ENCODE measurements at places on chromosomes 13 and 19.

DNA sequence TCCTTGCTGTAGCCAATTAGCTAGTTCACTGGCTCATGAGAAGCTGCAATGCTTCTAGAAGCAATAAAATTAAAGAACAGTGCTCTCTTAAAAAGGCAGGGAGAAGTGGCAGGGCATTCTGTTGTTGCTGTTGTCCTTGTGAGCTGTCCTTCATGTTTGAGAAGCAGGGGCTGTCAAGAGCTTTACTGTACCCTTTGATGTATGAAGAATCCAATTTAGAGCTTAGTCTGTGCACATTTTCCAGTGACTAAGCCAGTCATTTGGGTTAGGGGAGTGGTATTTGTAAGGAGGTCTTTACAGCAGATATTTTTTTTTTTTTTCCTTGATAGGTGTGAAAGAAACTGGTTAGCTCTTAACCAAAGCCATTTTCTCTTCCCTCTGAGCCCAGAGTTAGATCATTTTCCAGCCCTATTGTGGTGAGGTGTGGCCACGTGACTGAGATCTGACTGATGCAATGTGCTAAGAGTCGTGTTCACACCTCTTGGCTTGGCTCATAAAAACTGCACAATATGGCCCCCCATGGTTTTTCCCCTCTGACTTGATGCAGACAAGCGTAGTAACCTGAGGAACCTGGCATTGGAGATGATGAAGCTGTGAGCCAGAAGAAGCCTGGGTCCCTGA is 309.6 kb upstream of the TMTC4 start:
- no peak for DNase-seq

GRCh38 chr13:79645569-79645968 is 164.6 kb downstream of the NDFIP2 start:
- DNase-seq = no peak

DNA sequence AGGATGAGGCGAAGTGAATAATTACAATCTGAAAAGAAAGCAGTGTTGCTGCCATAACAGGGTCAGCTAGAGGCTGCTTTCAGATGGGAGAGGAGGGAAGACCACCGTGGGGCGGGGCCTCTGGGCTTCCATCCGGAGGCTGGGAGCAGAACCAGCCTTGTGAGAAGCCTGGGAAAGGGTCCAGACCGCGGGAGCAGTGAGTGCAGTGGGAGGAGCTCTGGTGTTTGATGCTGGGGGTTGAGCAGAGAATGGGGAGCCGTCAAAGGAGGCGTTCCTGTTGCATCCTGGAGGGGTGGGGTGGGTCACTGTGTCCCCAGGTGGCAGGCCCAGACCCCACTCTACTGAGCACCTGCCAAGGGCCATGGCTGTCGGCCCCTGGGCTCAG is 18.1 kb downstream of the NKPD1 start:
- no peak for DNase-seq

- DNase-seq = no peak
Observed at GRCh38 chr13:80921541-80921940, 580.6 kb upstream of the SPRY2 start.

- DNase-seq = no peak
Observed at GRCh38 chr19:43774103-43774939, 6.5 kb downstream of the KCNN4 start.

DNA sequence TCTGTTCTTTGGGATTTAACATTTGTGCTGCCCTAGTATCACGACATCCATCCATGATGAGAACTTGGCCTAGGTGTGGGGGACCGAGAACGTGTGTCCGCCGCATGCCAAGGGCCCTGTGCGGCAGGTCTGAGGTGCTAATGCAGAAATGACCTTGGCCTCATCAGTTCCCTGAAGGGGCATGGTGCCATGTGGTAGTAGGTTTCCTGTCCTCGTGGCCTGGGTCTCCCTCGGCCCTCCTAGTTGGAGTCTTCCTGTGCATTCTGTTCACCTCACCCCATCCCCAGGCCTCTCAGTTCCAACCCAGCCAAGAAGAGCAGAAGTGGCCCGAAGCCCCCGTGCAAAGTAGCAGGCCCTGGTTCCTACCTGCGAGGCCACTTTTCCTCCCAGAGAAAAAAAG is 59.8 kb downstream of the GGACT start:
- no peak for DNase-seq

- DNase-seq = no peak
Observed at GRCh38 chr13:99751517-99752199, 219.9 kb downstream of the ZIC5 start.

- no peak for DNase-seq
Observed at GRCh38 chr19:30966486-30966885, 382.8 kb downstream of the TSHZ3 start.

DNA sequence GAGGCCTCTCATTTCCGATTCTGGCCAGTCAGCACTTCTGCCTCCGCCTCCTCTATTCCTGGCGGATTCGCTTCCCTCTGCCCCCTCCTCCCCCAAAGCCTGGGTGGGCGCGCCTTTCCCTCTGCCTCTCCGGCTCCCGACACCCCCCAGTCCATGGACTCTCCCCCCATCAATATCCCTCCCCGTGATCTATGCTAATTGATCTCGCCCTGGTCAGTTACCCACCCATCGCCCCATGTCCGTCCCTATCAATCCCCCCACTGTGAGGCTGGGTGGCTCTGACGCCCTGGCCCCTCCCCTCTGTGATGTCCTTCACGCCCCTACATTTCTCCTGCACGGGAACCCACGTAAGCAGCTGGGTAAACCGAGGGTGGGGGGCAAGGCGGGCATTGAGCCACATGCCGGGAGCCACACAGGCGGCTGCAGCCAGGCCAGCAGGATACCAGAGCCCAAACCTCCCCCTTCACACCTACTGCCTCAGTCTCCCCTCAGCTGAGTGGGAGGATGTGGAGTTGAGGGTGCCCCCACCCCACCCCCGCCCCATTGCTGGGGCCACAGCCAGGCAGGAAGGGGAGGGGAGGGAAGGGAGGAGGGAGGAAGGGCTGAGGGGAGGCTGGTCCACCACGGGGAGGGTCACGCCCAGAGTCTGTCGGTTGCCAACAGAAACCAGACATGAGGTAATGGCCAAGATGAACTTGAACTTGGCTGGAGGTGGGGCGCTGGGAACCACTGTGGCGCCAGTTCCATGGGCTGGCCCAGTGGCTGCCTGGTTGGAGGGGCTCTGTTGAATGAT is 21.0 kb downstream of the SMIM24 start:
- no peak for DNase-seq
